ENCODE measurements at places on chromosomes 4 and X. TPM values are rescaled to one million over a fixed set of nuclear protein-coding genes. Genes with fewer than 3 reads are reported as not detected.

PASD1 gene
- total RNA-seq: not detected

GRCh38 chr4:12875640-12876243 is 608.4 kb downstream of the RAB28 start:
- H3K27me3 ChIP-seq: no peaks in the 10 kb centered on the region
- no peaks in the 10 kb centered on the region for H3K36me3 ChIP-seq
- peak overlapping the region; percentile 69 for H3K27ac ChIP-seq
- peaks cover 7% of the 10 kb centered on the region for H3K4me1 ChIP-seq
- no peak overlapping the region for H3K4me3 ChIP-seq

DNA sequence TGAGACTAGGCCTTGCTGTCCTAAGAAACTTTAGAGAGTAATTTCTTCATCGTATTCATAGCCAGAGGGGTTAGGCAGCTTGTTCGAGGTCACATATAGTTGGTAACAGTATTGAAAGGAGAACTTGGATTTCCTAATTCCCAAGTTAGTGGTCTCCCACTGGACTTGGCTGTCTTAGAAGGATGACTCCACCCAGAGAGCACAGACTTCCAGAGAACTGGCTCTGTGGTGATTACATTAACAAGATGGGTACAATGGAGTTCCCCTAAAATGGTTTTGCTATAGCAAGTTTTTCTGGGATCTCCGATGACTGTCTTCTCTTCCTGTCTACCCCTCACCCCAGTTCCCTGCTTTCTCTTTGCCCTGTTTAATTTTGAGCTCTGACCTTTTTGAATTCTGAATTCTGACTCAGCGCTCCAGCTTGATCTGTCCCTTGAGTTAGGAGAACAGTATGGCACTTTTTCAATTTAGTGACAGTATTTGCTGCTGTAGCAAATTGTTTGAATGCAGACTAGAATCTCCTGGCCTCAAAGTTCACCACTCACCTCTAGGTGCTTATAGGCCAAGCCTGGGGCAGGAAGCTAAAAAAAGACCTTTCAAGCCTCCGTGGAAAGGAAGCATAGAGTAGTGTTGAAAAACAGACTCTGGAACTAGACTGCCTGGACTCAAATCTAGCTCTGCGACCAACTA is 6.9 kb downstream of the MSN start:
- no peaks in the 10 kb centered on the region for H3K4me1 ChIP-seq
- H3K4me3 ChIP-seq: no peak overlapping the region
- no peak for DNase-seq
- H3K27me3 ChIP-seq: no peaks in the 10 kb centered on the region
- H3K27ac ChIP-seq: no peak overlapping the region

TMEM154 gene
- total RNA-seq: 1.7 TPM

DNA sequence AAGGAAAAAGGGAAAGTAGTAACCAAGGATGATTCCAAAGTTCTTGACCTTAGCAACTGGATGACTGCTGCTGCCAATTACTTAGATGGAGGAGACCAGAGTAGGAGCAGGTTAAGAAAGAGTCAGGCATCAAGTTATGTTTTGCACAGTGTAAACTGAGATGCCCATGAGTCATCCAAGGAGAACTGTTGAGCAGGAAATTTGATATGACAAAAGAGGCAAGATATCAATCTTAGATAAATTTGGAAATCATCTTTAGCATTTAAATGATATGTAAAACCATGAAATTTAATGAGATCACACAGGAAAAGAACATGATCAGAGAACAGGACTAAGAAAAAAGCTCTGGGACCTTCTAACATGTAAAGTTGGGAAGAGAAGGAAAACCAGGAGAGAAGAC is 361.3 kb downstream of the OPHN1 start:
- H3K4me1 ChIP-seq: no peaks in the 10 kb centered on the region
- no peak for DNase-seq
- H3K27ac ChIP-seq: no peak overlapping the region
- no peaks in the 10 kb centered on the region for H3K27me3 ChIP-seq
- H3K36me3 ChIP-seq: no peaks in the 10 kb centered on the region
- H3K4me3 ChIP-seq: no peak overlapping the region

DNA sequence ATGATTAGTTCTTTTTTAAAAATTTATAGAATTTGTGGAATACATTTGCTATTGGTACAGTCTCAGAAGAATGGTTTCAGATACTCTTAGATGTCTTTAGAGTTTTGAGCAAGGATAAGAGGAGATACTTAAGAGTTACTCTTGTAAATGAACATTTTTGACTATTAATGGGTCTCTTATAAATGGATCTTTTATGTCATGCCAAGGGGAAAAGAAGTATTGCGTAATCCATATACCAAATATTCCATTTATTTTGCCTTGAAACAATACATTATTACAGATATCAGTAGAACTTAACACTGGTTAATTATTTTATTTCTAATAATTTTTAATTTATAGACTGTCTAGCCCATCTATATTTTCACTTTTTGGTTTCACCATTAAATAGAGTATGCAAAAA is 17.2 kb upstream of the DCAF4L1 start:
- H3K4me1 ChIP-seq: no peaks in the 10 kb centered on the region
- H3K4me3 ChIP-seq: no peak overlapping the region
- no peaks in the 10 kb centered on the region for H3K27me3 ChIP-seq
- H3K36me3 ChIP-seq: no peaks in the 10 kb centered on the region
- DNase-seq: no peak
- H3K27ac ChIP-seq: no peak overlapping the region

- H3K4me1 ChIP-seq: no peaks in the 10 kb centered on the region
- H3K27ac ChIP-seq: no peak overlapping the region
- no peaks in the 10 kb centered on the region for H3K36me3 ChIP-seq
- no peak overlapping the region for H3K4me3 ChIP-seq
Measured at GRCh38 chr4:3756343-3757059, 9.7 kb upstream of the ADRA2C start.

- peak overlapping the region; percentile 66 for H3K27ac ChIP-seq
- peak; percentile 61 for DNase-seq
- no peaks in the 10 kb centered on the region for H3K27me3 ChIP-seq
- H3K4me3 ChIP-seq: no peak overlapping the region
Measured at GRCh38 chr4:7557456-7557855, 122.7 kb upstream of the PSAPL1 start.

CXCL5 gene
- 31.9 TPM for total RNA-seq

DNA sequence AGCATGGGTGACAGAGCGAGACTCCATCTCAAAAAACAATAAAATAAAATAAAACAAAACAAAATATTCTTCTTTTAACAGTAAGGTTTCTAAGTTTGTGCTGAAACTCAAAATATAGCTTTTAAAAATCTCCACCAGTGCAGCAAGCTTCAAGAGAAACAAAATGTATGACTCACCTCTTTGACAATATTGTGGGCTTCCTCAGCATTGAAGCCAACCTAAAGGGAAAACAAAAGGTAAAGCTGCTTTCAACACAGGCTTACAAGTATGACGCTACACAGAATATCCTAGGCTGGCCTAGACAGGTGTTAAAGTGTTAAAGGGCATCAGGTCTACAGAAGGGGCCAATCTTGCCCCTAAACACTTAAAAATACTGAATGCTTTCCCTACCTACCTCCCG is 1.2 kb downstream of the DYNLT3 start:
- DNase-seq: no peak
- H3K27ac ChIP-seq: peak overlapping the region; percentile 91
- peak overlapping the region; percentile 7 for H3K4me3 ChIP-seq

GRCh38 chr4:129788486-129788885 is 692.5 kb downstream of the C4orf33 start:
- no peak for DNase-seq
- H3K27me3 ChIP-seq: no peaks in the 10 kb centered on the region
- H3K4me3 ChIP-seq: no peak overlapping the region
- H3K4me1 ChIP-seq: no peaks in the 10 kb centered on the region
- H3K27ac ChIP-seq: no peak overlapping the region

GRCh38 chr4:85152480-85152879 is 186.0 kb upstream of the WDFY3 start:
- no peak overlapping the region for H3K4me3 ChIP-seq
- no peak for DNase-seq
- no peak overlapping the region for H3K27ac ChIP-seq
- H3K36me3 ChIP-seq: no peaks in the 10 kb centered on the region

- DNase-seq: no peak
- H3K4me1 ChIP-seq: peaks cover 2% of the 10 kb centered on the region
- H3K4me3 ChIP-seq: no peak overlapping the region
- H3K36me3 ChIP-seq: no peaks in the 10 kb centered on the region
- H3K27me3 ChIP-seq: no peaks in the 10 kb centered on the region
- no peak overlapping the region for H3K27ac ChIP-seq
Measured at GRCh38 chr4:21757248-21757647, 191.3 kb downstream of the KCNIP4 start.

All from hepatocyte (in vitro differentiated cells).